NCI-H510A (cell line): ENCODE measurements at places on chromosomes 6 and 20.

GRCh38 chr20:22556565-22557056 is 27.8 kb downstream of the FOXA2 start:
- no peak for DNase-seq

DNA sequence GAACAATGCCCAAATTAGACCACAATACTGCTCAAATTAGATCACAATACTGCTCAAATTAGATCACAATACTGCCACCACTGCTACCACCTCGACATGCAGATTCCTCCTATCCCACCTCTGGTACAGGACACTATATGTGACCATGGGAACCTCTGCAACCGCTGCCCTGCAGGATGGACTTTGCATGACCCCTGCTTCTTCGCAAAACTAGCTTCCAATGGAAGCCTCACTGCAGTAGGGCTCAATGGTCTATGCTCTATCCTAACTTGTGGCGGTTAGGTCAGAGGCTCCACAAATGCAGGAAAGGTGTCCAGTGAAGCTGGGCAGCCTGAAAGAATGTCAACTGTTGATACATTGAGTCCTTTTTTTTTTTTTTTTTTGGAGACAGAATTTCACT is 7.8 kb upstream of the TXNDC5 start:
- DNase-seq = no peak

DNA sequence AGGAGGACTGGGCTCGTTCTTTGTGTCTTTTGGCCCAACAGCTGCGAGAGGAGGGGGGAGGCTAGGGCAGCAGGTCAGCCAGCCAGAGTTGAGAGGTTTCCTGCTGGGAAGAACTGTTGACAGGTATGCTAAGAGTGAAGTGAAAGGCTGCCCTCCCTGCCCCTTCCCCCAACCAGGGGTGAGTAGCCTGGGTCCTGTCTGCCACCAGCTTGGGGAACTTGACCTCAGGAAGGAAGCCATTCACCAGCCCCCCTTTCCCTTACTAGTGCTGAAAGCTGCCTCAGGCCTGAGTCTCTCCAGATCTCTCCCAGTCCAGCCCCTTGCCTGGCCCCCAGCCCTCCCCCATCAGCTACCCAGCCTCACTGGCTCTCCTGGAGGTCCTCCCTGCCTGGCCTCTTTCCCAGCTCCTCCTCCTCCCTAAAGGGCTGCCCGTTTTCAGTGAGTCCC is 20.7 kb upstream of the ZNF76 start:
- DNase-seq = peak; percentile 58

- DNase-seq = peak; percentile 53
Observed at GRCh38 chr20:36836591-36837269, 39.2 kb upstream of the TLDC2 start.

- DNase-seq = no peak
Observed at GRCh38 chr6:143679041-143679440, 1.3 kb downstream of the PHACTR2 start.

DNA sequence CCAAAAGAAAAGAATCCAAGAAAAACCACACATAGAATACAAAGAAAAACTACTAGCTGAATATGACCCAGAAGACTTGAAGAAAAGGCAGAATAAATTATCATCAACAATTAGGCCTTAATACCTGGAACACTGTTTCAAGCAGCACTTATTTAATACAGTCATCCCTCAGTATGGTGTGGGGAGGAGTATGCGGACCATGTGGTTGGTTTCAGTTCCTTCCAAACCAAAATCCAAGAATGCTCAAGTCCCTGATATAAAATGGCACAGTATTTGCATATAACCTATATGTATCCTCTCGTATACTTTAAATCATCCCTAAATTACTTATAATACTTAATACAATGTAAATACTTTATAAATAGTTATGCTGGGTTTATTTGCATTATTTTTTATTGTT is 16.1 kb downstream of the CDK19 start:
- no peak for DNase-seq

DNA sequence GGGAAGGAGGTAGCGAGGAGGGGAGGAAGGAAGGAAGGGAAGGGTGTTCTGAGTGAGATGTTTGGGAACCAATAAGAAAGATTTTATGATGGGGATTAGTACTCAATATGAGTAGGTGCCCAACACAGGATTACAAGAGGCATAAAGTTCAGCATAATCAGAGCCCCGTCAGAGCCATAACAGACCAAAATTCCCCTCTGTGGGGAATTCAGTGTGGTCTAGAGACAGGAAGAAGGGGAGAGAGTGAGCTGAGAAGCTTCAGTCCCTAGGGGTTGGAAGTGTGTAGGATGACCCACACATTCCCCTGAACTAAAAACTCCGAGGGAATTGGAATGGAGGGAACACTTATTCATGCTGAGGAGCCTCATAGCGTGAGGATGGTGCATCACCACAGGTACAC is 160.3 kb upstream of the SASH1 start:
- no peak for DNase-seq

DNA sequence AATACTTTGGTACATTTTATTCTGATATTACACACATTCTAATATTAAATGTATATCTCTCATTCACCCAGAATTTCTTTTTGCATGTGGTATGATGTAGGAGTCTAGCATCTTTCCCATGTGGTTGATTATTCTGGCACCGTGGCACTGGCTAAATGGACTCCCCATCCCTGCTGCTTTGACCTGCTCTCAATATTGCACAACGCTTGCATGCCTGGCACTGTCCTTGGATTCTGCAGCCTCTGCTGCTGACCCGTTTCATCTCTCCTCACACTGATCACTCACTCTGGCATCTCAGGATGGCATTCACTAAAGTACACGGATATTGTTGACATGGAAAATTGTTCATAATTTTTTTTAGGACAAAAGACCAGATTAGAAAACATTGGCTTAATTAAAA is 11.5 kb upstream of the DACT2 start:
- DNase-seq = no peak

DNA sequence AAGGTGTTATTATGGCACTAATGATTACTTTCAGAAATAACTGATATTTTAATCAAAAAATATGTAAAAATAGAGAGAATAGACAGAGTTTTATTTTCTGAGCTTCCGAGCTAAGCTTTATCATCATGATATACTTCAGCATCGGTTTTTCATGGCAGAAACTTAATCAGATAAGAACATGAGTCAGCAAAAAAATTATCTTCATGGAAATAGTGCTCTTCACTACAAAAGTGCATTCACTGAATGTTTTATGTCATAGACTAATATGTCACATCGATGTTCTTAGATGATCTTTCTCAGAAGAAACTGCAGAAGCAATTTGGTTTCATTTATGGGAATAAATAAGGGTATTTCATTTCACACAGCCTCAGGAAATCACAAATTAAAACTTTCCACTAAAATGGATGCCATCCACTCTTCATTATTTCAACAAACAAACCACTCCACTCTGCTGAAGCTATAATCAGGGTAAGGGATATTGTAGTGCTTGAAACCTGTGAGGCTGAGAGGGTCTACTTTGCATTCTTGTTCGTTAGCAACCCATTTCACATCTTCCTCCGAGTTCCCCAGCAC is 10.2 kb upstream of the MAP3K7 start:
- DNase-seq = no peak

DNA sequence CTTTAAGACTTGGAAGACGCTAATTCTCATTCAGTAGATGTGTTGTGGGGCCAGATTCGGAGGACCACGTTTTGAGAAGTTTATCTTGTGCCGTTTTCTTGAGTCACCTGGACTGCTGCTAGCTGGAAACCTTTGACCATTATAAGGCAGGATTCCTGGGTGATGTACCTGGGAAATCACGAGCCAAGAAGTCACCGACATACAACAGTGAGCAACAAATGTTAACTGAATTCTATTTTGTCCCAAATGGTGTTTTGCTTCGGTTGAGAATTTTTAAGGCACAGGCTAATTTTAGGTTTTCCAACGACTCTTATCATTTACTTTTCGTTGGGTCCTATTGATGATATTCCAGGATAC is 93.4 kb upstream of the BTN3A2 start:
- DNase-seq = no peak

DNA sequence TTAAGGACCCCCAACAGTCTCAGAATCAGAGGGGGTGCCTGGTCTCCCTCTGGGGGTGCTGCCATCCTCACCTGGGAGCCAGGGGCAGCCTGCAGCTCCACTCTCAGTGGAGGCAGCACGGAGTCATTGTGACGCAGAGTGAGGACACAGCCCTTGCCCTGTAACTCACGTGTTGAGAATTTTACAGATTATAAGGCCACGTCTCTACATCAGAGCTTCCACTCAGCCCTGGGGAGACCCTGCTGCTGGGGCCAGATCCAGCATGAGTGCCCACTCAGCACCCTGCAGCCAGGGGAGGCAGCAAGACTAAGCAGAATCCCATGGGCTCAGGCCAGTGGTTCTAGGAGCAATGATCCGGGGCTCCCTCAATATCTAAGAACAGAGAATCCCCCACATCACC is 137.4 kb upstream of the AFDN start:
- no peak for DNase-seq

- no peak for DNase-seq
Observed at GRCh38 chr20:41572010-41572572, 46.1 kb downstream of the CHD6 start.

- DNase-seq = peak; percentile 59
Observed at GRCh38 chr6:30883685-30884520, at the start of gene DDR1. DDR1 (plus strand) TSS chr6:30884519; CDS start chr6:30888730, 4,211 bp downstream.

DNA sequence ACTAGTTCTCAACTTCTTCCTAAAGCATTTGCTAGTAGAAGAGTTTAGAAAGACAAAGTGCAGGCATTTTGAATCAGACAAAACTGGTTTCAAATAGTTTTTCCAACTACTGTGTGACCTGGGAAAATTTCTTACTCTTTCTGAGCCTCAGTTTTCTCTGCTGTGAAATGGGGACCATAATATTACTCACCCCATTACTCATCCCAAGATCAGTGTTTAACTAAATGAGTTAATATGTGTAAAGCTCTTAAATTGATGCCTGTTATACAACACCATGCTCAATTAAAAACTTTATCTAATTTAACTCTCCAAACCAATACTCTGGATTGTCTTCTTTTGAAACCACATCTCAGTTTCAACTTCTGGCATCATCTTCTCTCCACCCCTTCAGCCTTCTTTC is 87.4 kb downstream of the DNAH8 start:
- no peak for DNase-seq

DNA sequence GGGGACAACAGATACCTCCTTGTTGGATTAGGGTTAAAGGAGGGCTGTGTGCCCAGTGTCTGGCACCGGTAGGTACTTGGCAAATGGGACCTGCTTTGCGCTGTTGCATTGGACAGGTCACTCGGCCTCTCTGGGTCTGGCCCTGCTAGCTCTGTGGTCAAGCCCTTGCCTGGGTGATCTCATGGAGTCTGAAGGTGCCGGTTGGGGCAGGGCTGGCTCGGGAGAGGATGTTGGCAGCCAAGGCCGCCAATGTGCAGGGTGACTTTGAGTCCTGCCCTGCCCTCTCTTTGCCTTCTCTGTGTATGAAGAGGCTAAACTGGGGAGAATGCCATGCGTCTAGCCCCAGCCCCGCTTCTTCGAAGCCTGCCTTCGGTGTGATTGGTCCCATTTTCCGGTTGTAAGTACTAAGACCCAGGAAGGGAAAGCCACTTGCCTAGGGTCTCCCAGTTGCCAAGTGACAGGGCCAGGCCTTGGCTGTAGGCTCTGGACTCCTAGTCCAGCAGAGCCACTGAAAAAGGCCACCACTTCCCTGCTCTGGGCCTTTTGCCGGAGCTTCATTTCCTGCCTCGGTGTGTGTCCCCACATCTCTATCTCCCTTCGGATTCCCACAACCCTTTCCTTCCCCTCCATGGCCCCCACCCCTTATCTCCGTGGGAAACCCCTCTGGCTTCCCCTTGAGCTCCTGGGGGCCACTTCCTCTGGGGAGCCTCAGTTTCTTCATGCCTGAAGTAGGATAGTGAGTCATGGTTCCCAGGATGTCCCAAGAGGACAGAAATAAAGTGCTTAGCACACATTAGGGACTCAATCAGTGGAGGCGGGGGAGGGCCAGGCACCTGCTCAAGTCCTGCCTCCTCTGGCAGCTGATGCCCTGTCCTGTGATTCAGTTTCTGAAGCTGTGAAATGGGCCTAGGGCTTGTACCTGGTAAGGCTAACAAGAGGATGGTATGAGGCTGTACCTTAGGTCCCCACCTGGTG is 3.9 kb downstream of the SRC start:
- no peak for DNase-seq

GRCh38 chr6:122652431-122652830 is 42.2 kb downstream of the PKIB start:
- no peak for DNase-seq

DNA sequence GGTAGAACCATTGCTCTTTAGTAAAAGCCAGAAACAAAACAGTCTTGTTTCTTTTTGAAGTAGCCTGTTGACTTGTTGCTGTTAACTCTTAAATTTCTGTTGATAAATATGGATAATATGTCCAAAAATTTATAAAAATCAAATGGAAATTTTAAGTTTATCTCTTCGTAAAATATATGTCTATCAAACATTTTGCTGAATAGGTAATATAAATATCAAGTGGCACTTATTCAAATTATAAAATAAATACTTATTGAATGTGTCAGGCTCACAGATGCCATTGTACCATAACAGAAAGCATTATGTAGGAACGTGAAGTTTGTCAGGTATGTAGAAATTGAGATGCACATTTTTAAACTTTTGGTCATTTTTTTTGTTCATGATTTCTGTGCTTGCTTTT is 216.5 kb downstream of the ARID1B start:
- DNase-seq = no peak

DNA sequence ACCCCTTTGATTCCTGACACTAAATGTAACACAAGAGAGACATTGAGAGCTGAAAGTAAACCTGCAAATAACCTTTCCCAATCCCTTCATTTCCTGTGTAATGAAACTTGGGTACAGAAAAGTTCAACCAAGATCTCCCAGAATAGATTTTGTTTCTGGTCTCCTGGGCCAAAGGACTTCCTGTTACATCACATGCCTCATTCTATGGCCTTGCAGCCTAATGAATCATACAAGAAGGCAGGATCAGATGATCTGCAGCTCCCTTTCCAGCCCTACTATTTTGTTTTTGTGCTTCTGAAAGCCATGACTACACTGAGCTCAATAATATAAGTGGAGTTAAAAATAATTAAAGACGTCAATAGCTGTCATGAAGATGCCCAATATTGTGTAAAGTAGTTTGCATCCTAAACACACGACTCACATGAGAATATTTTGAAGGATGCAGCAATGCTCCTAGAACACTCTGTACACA is 73.4 kb upstream of the NOX3 start:
- no peak for DNase-seq

- DNase-seq = no peak
Observed at GRCh38 chr6:159926542-159927203, 35.9 kb downstream of the MAS1 start.

GRCh38 chr6:1524040-1524480 is 85.7 kb upstream of the FOXC1 start:
- no peak for DNase-seq

- no peak for DNase-seq
Observed at GRCh38 chr6:37622646-37623071, 75.0 kb downstream of the MDGA1 start.

DNA sequence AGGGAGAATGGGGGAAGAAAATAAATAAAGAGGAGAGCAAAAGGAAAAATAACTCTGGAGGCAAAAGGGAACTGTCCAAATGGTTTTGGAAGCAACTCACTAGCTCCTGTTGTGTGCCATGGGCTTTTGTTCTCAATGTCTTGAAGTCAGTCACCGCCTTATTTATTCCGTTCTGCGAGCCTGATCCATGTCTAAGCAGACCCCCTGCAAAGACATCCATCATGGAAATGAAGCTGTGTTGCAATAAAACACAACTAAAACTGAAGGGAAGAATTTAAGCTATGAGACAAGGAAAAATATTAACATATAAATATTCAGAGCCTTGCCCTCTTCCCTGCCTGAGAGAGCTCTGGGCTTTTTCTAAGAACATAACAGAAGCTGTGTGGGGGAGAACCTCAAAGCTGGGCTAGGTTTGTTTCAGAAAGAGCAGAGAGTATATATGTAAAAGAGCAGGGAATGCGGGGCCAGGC is 373.2 kb upstream of the CNR1 start:
- DNase-seq = no peak

- DNase-seq = no peak
Observed at GRCh38 chr20:41001497-41001896, 27.1 kb upstream of the TOP1 start.
